ENCODE measurements at places on chromosomes 13 and 19. TPM values are rescaled to one million over a fixed set of nuclear protein-coding genes. Genes with fewer than 3 reads are reported as not detected.

DNA sequence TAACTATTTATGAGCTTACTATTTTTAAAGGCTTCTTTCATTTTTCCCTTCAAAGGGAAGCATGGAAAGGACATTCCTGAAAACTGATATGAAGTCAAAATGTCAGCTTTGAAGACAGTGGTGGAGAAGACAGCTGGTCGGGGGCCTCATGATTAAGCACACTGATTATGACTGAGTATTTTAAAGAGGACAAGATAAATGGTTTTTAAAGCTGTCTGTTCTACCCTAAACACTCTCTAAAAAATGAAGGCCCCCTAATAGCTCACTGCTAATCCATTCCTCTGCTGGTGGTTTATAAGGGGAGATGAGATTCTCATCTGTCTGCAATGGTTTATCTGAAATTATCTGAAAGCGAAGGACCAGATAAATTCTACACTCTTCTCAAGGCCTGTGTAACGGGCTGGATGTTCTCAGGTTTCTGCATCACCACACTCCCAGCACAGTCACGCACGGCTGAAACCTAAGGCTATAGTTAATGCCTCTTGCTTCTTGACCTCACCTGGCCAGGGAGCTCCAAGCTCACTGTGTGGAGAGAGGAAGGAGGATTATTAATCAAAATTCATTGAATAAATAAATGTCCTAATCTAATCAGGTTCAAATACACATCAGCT lies 86.9 kb upstream of the DOCK9 start:
- no peak for DNase-seq

GRCh38 chr19:36006955-36007354 lies 1.7 kb downstream of the SYNE4 start:
- DNase-seq: no peak

DNA sequence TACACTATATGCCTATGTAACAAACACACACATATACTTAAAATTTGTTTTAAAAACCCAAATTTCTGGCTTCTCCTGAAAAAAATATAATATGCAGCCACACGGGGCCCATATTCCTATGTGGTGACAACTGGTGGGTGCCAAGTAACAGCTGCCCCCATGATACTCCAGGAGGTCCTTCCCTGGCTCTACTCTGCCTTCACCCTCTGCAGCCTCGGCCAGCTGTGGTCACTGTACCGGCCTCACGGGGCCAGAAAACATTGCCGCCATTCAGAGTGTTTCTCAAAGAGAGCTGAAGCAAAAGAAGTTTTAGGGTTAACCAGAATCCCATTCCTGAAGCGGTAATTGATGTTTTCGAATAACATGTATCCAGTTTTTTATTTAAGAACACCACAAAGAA lies 32.6 kb upstream of the POP4 start:
- DNase-seq: no peak

- no peak for DNase-seq
Observed at GRCh38 chr13:75366380-75367280, 115.3 kb downstream of the TBC1D4 start.

- no peak for DNase-seq
Observed at GRCh38 chr13:101454767-101455166, 2.3 kb downstream of the ITGBL1 start.

DNA sequence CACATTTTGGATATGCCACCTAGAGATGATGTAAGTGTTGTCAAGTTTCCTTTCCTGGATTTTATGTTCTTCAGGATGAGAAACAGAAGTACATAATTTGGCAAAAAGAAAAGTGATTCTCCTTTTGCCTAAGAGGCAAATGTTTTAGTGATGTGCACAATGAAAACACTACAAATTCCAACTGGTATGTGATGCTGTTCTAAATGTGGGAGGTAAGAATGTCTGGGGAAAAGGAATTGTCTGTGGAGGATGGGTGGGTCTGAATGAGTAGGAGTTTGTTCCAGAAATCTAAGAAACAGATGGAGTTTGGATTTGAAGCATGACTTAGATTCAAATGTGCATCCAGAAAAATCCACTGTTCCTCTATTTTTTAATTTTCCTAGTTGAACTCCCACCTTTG lies 473.6 kb upstream of the SPRY2 start:
- DNase-seq: no peak

- no peak for DNase-seq
Observed at GRCh38 chr19:30558793-30559192, 186.6 kb downstream of the ZNF536 start.

DNA sequence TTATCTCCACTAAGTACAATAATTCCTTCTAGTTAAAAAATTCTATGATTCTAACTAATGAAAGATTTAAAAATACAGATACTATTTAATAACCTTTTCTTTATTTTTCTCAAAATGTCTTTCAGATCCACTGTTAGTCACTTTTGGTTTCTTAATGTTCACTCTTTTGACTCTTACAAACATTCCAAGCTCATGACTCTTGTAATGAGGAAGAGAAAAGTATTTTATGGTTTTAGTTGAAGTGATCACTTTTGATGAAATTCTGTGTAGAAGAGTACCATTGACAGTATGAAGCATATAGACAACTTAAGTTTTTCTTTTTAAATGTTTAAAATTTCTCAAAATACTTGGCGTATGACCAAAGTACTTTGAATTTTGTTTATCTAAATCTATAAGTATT lies 27.8 kb downstream of the COG3 start:
- DNase-seq: no peak

DNA sequence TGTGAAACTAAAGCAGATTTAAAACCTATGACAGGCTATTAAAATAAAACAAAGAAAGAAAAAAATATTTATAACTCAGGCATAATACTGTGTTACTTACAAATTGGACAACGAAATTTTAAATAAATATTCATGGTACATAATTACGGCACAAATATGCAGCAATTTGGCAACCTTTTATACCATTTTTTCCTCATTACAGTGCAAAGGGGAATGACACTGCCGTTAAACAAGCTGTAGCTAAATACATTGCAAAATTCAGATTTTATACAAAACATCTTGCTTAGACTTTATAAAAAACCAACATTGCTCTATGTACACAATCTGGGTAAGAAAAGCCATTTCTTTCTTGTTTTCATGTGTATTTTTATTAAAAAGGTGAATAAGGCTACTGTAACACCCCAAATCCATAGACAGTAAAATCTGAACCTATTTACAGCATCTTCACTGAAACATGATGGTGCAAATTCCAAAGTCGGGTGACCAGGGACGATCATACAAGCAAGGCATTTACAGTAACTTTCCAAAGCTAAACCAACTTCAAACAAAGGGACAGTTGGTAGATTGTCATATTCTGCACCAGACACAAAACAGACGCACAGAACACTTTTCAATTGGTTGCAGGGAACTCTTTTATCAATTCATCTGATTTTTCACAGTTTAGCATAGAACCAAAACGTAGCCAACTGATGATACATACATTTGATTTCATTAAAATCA lies 45.5 kb downstream of the EFNB2 start:
- no peak for DNase-seq

The SYNGR4 gene
- total RNA-seq: not detected

The IFNL1 gene
- total RNA-seq: not detected

The PDE4C gene
- 0.38 TPM for total RNA-seq

The FPR1 gene
- total RNA-seq: not detected
